ENCODE measurements at places on chromosomes 2 and 18.

- no peak for DNase-seq
Measured at GRCh38 chr2:189179570-189179950, at the start of gene COL5A2. COL5A2 (minus strand) TSS chr2:189179761; CDS start chr2:189179604, 157 bp downstream.

GRCh38 chr18:26183395-26184112, 42.7 kb upstream of the TAF4B start:
- no peak for DNase-seq

GRCh38 chr2:127347734-127348392, 39.9 kb downstream of the MAP3K2 start:
- no peak for DNase-seq

DNA sequence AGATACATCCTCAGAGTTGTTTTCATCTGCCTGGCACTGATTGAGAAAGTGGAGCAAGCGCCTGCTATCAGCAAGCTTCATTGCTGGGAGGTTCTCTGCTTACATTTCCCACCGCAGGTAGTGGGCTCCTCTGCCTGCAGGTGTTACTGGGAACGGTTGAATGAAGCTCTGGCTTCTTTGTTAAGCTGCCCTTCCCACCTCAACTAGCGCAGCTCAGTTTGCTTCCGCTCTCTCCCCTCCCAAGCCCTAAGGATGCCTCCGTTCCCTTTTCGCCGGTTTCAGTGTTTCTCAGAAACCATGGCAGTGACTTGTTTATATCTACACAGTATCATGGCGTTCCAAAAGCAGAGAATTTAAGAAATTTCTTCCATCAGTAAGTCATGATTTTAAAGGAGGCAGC, 72.2 kb upstream of the B3GNT7 start:
- DNase-seq = no peak

DNA sequence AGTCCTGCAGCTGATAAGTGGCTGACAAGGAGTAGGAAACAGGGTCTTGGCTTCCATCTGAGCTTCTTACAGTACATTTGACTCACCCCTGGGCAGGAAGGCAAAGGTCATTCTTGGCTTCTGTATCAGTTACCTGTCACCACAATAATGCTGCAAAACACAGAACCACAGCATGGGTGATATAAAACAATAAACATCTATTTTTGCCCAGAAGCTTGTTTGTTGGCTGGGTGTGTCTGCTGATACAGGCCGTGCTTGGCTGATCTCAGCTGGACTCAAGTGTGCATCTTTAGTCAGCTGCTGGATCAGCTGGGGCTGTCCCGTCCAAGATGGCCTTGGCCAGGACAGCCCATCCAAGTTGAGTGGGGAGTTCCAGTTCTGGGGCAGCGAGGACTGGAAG, 34.7 kb downstream of the ONECUT2 start:
- DNase-seq = no peak

GRCh38 chr18:47413327-47413726, 161.9 kb upstream of the SKOR2 start:
- DNase-seq = no peak

GRCh38 chr2:205902041-205902899, 183.7 kb downstream of the INO80D start:
- peak; percentile 33 for DNase-seq

- DNase-seq = no peak
Measured at GRCh38 chr2:185674232-185674631, 64.4 kb upstream of the FSIP2 start.

DNA sequence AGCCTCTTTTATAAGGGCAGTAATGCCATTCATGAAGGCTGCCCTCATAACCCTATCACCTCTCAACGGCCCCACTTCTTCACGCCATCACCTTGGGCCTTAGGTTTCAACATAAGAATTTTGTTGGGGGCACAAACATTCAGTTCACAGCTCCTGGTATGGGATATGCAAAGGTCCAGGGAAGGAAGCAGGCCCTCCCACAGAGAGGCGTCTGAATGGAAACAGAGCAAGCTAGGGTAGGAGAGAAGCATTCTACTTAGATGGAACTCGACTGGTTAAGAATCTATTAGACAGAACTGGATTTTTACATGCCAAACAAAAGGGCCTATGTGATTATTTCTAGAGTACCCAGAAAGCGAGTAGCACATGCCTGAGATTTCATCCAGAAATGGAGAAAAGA, 42.8 kb downstream of the PROKR1 start:
- DNase-seq = no peak

DNA sequence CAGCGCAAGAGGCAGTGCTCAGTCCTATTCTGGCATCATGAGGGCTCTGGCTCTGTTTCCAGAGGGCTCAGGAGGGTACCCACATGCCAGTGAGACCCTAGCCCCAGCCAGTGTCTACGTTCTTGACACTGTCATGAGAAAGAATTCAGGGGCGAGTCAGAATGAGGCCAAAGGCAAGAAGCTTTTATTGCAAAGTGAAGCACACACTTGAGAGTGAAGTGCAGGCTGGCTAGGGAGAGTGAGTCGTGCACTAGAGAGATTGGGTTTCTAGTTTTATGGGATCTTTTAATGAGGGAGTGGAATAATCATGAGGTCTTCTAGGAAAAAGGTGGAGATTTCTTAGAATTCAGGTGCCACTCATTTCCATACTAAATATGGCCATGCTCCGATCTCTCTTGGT, 164.1 kb downstream of the DCDC2C start:
- DNase-seq = no peak

DNA sequence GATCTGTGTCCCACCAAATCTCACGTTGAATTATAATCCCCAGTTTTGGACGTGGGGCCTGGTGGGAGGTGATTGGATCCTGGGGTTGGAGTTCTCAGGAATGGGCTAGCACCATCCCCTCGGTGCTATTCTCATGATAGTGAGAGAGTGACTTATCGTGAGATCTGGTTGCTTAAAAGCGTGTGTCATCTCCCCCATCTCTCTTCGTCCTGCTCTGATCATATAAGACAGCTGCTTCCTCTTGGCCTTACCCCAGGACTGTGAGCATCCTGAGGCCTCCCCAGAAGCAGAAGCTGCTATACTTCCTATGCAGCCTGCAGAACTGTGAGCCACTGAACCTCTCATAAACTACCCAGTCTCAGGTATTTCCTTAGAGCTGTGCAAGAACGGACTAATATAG, 163.7 kb upstream of the NDUFV2 start:
- DNase-seq = no peak

Data from NCI-H1436 (cell line).